ENCODE measurements at places on chromosomes 2 and 18. TPM values are rescaled to one million over a fixed set of nuclear protein-coding genes. Genes with fewer than 3 reads are reported as not detected.

Gene ESPNL
- 0.92 TPM for total RNA-seq

Gene C2orf66
- 0.14 TPM for total RNA-seq

Gene NXPH2
- total RNA-seq: not detected

Gene ACTG2
- total RNA-seq: 0.21 TPM

Gene UGT1A3
- 0.88 TPM for total RNA-seq

Gene ZC3H15
- 98.0 TPM for total RNA-seq

Data from foreskin keratinocyte (primary cell).